Pulmonary artery endothelial cell (primary cell): ENCODE measurements at places on chromosomes 4 and X. TPM values are rescaled to one million over a fixed set of nuclear protein-coding genes. Genes with fewer than 3 reads are reported as not detected.

GUCY1B1 gene
- total RNA-seq: 0.20 TPM in 1 of 2 replicates, not detected in the other

CD40LG gene
- not detected in 2 replicates for total RNA-seq

COL25A1 gene
- total RNA-seq: 0.14 and 4.0 TPM in 2 replicates

DNA sequence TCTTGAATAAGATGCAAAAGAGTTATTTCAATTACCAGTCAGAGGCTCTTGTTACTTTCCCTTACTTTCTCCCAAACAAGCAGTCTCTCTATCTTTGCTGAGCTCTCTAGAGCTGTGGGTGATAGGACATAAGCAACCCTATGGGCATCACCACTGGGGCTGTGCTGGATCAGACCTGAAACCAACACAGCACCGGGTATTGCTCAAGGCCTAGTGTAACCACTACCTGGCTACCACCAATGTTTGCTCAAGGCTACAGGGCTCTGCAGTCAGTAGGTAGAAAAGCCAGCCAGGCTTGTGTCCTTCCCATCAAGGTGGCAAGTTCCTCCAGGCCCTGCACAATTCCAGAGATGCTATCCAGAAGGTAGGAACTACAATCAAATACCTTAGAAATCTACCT lies 35.3 kb upstream of the AGTR2 start:
- no peak for DNase-seq

- peak; percentile 30 for DNase-seq
Measured at GRCh38 chrX:154021131-154021611, 1.5 kb upstream of the IRAK1 start.

- DNase-seq: no peak
Measured at GRCh38 chr4:25915353-25915705, 1.3 kb downstream of the SMIM20 start.

- no peak for DNase-seq
Measured at GRCh38 chr4:104967034-104967401, 179.7 kb upstream of the TET2 start.

DNA sequence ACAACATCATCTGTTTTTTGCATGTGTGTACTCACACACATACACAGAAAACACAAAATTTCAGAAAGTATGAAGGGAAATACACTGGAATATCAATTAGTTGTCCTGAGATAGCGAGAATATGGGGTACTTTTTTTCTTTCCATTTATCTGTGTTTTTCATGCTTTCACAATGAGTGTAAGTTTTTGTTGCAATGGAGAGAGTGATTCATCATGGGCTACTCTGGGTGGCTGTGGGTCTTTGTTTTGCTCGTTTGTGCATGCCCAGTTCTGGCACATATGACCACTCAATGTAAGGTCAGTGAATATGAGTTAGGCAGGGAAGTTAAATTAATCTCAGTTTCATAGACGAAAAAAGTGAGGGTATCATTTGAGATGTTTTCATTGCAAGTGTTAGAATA lies 26.9 kb downstream of the XK start:
- no peak for DNase-seq

- no peak for DNase-seq
Measured at GRCh38 chr4:44713125-44713524, 13.2 kb downstream of the GNPDA2 start.

DNA sequence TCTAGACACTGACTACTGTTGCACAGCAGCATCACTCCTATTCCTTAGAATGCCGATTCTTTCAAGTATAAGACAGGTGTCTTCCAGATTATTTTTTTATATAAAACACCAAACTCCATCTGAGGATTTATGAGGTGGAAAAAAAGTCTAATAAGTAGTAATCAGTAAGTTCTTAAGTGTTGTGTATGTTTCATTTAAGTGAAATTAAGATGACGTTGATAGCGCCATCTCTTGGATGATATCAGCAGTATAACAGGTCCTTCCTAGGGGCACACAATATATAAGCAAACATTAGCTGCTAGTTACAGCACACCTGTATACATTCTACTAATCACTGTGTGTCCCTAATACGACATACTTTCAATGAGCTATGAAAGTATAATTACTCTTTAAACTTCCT lies 99.6 kb upstream of the STS start:
- DNase-seq: no peak

GRCh38 chrX:106802388-106803275 lies at the start of gene TBC1D8B:
TSS of gene TBC1D8B (plus strand) at chrX:106802673. CDS start at chrX:106802854, 181 bp downstream.
- peak; percentile 72 for DNase-seq

GRCh38 chr4:4521136-4521535 lies 20.7 kb downstream of the STX18 start:
- DNase-seq: no peak

- DNase-seq: no peak
Measured at GRCh38 chr4:184156163-184156920, 61.3 kb downstream of the ENPP6 start.

DNA sequence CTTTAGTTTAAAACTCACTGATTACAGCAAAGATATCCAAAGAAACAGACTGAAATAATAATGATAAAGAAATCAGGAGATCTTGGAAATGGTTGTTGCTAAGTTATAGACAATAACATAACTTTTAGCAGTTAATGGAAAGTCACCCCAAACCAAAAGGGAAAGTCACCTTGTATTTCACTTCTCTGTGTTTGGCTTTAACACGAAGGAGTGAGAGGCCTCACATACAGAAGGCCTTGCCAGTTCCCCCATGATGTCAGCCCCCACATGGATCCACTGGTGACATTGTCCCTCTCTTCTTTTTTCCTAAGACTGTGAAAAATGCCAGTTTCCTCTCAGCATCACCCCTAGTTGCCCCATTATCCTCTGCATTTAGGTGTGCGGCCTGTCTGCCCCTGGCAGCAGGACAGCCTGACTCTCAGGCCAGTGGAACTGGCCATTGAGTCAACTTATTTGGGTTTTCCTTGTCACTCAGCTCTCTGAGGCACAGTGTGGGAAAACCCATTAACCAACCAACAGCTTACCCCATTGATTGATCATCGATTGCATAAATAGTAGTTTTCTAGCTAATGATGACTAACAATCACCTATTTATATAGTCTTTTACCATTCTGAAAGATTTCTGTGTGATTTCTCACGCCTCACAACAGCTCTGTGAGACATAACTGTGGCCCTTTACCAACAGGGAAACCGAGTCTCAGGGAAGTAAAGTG lies 308.1 kb downstream of the PTTG2 start:
- no peak for DNase-seq

- DNase-seq: no peak
Measured at GRCh38 chr4:67396008-67396407, 149.3 kb downstream of the CENPC start.

GRCh38 chrX:81890521-81890920 lies 688.6 kb downstream of the SH3BGRL start:
- DNase-seq: no peak

- DNase-seq: no peak
Measured at GRCh38 chr4:76726176-76726575, 171.8 kb downstream of the SOWAHB start.
